ENCODE measurements at places on chromosomes 4 and X.

DNA sequence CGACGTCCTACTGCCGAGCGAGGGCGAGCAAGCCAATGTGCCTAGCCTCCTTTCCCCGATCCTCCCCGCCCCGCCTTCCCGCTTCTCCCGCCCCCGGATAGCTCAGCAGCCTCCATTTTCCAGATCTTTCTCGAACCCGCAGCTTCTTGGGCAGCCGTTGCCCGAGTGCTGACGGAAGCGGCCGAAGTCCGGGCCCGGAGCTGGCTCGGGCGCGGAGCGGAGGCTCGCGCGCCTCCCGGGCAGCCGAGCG, 172 bp upstream of the HSPA4L start:
- DNase-seq, result peak; percentile 79

- DNase-seq, result peak; percentile 53
These were observed 306.2 kb downstream of the INPP4B start for GRCh38 chr4:142539796-142540482.

GRCh38 chrX:4805502-4805901, 1092.1 kb upstream of the PRKX start:
- DNase-seq, result no peak

DNA sequence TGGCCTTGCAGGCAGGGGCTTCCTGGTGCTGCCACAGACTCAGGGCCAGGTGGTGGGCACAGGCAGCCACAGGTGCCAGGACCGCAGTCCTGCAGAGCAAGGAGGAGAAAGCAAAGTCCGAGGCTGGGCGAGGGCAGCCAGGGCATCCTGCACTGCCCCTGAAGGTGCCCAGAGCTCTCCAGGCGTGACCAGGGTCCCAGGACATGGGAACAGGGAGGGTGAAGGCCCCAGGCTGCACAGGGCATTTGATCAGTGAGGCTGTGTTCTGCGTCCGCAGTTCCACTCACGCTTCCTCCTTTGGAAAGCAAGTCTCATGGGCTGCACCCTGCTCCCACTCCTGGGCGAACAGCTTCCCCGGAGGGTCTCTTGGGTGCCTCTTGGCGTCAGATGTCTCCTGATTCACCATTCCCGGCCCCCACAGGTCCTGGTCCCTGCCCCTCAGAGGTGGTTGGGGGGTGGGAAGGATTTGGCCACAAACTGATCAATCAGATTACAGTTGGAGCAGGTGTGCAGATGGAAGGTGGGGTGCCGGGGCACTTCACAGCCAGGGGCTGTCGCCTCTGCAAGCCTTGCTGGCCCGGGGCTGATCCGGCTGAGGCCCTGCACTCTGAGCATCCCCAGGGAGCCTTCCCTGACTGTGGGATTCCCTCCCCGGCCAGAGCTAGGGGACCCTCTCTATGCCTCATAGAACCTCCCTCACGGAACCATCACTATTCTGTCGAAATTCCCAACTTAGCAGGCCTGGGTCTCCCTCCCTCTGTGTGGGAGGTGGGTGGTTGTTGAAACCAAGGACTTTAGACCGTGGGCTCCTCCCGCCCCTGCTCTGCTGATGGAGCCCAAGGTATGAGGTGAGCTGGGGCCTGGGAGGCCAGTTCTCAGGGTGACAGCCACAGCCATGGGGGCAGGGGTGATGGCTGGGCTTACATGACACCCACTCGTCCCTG, 3.3 kb downstream of the SH3TC1 start:
- DNase-seq, result peak; percentile 54

- peak; percentile 2 for DNase-seq
These were observed 4.3 kb upstream of the HAUS7 start for GRCh38 chrX:153474718-153475117.

Data from inflammatory macrophage treated with lipopolysaccharide for 4 hours (primary cell).